ENCODE measurements at places on chromosomes 5 and 9. TPM values are rescaled to one million over a fixed set of nuclear protein-coding genes. Genes with fewer than 3 reads are reported as not detected.

STKLD1 gene
- total RNA-seq = 0.31 TPM

MAMDC2 gene
- 17.0 TPM for total RNA-seq

IFNA2 gene
- not detected for total RNA-seq

SV2C gene
- total RNA-seq = 0.09 TPM

NIM1K gene
- 0.68 TPM for total RNA-seq

FOXD4L6 gene
- not detected for total RNA-seq

PCDHAC2 gene
- 1.1 TPM for total RNA-seq

FREM1 gene
- 5.3 TPM for total RNA-seq

ADRB2 gene
- 7.4 TPM for total RNA-seq

RNF183 gene
- not detected for total RNA-seq

OSTF1 gene
- 35.2 TPM for total RNA-seq

C5orf52 gene
- not detected for total RNA-seq

CDC20B gene
- not detected for total RNA-seq

PRRX2 gene
- total RNA-seq = 1.8 TPM

PTGDS gene
- total RNA-seq = 5,556 TPM

OR13C5 gene
- total RNA-seq = not detected

LHFPL2 gene
- 9.7 TPM for total RNA-seq

ADAM19 gene
- total RNA-seq = 24.0 TPM

ADAMTS12 gene
- 1.4 TPM for total RNA-seq

IFNA13 gene
- total RNA-seq = not detected

PRPF4 gene
- total RNA-seq = 10.0 TPM

SPOCK1 gene
- total RNA-seq = 186 TPM

GZMA gene
- total RNA-seq = 0.42 TPM

PLAC8L1 gene
- not detected for total RNA-seq

AHRR gene
- total RNA-seq = 2.8 TPM

PANK3 gene
- 29.2 TPM for total RNA-seq

PPP3R2 gene
- total RNA-seq = not detected

SMIM3 gene
- 16.3 TPM for total RNA-seq

OTP gene
- total RNA-seq = not detected

CARTPT gene
- total RNA-seq = not detected

LRRC70 gene
- total RNA-seq = 1.8 TPM

TNFSF8 gene
- 0.86 TPM for total RNA-seq

FABP6 gene
- total RNA-seq = not detected

TMC1 gene
- total RNA-seq = not detected

ABO gene
- total RNA-seq = 0.66 TPM

VAV2 gene
- total RNA-seq = 6.3 TPM

REEP2 gene
- total RNA-seq = 29.9 TPM
